Left ventricle myocardium superior (tissue), 1 donor: ENCODE measurements at places on chromosomes 16 and 17. TPM values are rescaled to one million over a fixed set of nuclear protein-coding genes. Genes with fewer than 3 reads are reported as not detected.

Gene PTGES3L
- 50.7 TPM for total RNA-seq

Gene CHST6
- 0.27 TPM for total RNA-seq

Gene MT1E
- total RNA-seq, result 123 TPM

Gene CCL4
- 0.74 TPM for total RNA-seq

Gene NGFR
- 4.1 TPM for total RNA-seq

Gene CSF3
- total RNA-seq, result not detected

Gene TEDC2
- 0.67 TPM for total RNA-seq

DNA sequence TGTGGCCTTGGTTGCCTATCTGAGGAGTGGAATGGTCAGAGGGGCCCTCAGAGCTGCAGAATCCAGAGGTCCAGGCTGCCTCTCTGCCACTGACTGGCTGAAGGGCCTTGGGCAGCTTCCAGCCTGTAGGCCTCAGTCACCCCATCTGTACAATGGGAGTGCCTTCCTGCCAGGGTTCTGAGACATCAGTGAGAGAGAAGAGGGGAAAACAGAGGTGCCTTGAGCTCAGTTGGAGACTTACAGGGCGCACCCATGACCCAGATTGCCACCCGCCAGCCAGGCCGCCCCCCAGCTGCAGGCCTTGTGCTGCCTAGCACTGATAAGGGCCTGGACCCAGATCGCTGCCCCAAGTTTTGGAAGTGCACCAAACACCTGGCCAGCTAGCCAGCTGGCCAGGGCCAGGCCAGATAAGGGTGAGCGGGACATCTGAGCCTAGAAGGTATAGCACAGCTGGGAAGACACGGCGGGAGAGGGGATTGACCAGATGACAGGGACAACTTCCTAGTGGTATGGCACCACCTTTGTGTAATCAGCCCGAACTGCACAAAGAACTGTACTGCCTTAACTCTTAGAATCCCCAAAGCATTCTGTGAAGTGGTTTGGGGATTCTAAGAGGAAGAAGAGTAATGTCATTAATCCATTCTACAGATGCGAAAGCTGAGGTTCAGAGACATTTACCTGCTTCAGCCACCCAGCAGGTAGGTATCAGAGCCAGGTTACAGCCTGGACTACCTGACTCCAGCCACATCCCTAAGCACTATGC lies 1.4 kb downstream of the SLC4A1 start:
- no peak for DNase-seq

GRCh38 chr17:1449412-1449967 lies 6.5 kb downstream of the CRK start:
- no peak for DNase-seq

DNA sequence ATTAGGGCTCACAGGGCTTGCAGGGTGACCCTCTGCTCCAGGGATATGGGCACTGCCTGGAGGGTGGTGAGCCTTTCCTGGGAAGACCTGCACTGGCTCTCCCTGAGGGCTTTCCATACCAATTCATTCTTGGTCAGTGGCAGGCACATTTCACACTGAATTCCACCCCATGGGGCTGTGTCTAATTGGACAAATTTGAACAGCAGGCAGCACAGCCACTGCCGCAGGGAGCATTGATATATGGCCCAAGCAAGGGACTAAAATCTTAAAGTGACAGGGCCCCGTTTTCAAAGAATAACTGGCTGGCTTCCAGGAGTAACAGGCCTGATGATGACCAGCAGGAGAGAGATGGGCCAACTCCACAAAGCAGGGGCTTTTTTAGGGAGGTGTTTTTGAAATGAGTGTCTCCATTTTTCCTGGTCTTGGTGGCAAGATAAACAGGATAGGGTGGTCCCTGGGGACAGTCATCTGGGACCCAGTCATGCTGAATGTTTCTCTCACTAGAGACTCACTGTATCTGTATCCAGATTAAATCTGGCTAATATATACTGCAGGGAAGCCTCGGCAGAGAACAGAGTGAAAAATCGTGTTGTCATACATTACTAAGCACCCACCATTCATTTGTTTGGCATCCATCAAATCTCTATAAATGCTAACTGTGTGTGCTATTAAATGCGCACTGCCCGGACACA lies 74.1 kb upstream of the TBX2 start:
- no peak for DNase-seq

- peak; percentile 81 for DNase-seq
Observed at GRCh38 chr17:17841601-17842025, 4.8 kb upstream of the SREBF1 start.

GRCh38 chr17:73343168-73343634 lies 31.4 kb upstream of the CDC42EP4 start:
- peak; percentile 80 for DNase-seq

DNA sequence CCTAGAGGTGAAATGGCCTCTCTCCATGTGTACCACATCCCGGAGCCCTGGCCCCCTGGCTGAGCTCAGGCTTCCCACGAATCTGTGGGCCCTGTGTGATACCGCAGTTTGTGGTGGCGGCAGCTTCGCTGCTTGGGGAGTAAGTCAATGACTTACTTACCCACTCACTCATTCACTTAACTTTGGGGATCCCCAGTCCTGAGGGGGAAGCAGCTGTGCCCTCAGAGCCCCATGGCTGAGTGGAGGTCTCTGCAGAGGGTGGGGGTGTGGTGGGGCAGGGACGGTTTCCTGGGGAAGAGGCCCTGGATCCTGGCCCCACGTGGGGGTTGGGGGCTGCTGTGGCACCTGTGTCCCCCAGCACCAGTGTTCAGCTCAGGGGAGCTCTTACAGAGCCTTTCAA lies 13.2 kb downstream of the KCNJ12 start:
- DNase-seq, result no peak

DNA sequence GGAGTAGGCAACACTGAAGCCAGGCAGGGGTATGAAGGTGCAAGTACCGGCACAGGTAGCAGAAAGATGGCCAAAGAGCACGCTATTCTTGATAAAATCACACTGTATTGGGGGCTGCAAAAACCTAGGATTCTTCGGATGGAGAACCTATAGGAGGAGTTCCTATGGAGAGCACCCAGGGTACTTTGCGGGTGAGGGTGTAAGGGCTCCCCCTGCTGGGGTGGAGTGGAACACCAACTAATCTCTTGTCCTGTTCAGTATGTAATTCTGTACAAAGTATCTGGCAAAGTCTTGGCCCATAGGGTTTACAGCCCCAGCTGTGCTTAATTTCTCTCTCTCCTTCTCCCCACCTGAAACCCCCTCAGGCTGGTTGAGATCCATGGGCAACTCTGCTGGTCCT lies 393.1 kb upstream of the ASIC2 start:
- no peak for DNase-seq

DNA sequence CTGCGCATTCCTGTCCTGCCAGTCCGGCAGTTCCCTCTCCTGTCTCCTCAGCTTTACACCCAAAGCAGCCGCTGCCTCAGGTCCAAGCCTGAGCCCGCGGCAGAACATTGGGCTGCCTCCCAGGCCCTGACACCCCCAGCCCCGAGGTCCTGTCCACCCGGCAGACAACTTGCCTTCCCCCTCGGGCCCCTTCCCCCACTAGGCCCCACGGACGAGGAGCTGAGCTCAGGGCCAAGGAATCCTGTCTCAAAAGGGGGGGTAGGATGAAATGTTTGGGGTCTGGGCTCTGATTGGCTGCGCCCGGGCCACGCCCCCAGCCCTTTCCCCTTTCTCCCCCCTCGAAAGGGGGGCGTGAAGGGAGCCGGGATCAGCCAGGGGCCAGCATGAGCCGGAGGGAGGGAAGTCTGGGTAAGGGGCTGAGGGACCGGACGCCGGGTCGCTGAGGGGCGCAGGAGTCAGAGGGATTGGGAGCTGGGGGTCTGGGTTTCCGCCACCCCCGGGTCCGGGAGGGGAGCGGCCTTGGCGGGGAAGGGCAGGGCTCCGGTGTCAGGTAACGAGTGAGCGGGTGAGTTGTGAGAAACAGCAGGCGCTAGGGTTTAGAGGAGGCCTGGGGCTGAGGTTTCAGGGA lies at the start of gene CTF1:
TSS of gene CTF1 (plus strand) at position 354 of the 628 bp plus-strand sequence. CDS start at position 384, 30 bp downstream.
- DNase-seq, result peak; percentile 88

DNA sequence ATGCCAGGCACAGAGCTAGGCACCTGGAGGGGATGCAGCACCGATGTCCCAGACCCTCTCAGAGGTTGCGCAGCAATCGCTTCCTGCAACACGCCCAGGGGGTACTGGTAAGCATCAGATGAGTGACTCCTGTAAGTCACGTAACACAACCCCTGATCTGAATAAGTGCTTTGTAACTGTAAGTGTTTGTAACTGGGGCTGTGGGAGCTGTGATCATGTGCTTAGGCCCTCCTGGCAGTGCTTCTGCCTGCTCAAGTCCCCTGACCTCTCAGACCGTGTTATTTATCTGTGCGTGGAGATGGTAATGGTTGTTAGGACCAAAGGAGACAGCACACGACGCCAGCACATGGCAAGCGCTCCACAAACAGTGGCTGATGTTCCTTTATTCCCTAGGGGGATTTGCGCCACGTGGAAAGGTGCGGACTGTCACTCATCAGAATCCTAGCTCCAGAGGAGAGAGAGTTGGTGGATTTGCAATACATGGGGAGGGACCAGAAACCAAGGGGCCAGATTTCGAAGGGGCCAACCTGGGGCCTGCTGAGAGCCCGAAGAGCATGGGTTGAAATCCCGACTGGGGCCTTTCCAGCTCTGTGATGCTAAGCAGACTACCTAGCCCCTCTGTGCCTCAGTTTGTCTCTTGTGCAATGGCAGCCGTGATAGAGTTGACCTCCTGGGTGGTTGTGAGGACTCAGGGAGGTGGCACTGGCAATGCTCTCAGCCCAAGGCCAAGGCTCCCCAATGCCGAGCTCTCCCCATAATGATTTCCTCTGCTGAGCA lies 151.8 kb downstream of the IRF8 start:
- DNase-seq, result no peak

GRCh38 chr17:72977771-72978417 lies 114.6 kb downstream of the SLC39A11 start:
- DNase-seq, result no peak

DNA sequence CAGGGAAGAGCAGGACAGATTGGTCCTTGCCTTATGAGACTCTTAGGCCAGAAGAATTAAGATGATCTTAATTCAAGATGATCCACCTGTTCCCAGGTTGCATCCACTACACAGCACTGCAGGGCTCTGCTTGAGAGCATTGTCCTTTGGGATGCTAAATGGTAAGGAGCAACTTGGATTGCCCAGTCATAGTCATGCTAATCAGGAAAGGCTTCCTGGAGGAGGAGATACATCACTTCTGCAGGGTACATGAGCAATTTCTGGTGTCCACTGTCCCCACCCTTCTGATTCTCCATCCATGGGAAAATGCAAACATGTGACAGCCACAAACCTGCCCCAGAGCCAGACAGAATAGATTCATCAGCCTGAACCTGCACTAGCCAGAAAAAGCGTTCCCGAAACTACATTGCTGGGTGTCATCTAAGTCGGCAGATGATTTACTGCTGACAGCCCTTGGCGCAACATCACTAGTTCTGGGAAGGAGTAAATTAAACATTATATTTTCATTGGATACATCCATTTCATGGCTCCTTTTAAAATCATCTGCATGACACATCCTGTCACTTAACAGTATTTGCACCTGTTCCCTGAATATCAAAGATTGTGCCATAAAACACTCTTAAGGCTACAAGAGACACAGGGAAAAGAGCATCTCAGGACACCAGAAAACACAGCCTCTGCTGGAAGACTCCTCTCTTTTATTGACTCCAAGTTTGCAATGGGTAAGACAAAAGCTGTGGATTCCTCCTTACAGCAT lies 282.2 kb downstream of the MAF start:
- DNase-seq, result no peak

DNA sequence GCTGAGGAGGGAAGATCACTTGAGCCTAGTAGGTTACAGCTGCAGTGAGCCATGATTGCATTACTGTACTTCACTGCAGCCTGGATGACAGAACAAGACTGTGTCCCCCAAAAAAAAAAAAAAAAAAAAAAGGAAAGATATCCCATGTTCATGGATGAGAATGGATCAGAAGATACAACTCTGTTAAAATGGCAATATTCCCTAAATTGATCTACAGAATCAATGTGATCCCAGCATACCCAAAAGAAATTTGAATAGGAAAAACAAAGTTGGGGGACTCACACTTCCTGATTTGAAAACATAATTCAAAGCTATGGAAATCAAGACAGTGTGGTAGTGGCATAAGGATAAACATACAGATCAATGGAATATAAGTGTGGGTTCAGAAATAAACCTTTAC lies 12.7 kb upstream of the KANSL1 start:
- DNase-seq, result no peak

DNA sequence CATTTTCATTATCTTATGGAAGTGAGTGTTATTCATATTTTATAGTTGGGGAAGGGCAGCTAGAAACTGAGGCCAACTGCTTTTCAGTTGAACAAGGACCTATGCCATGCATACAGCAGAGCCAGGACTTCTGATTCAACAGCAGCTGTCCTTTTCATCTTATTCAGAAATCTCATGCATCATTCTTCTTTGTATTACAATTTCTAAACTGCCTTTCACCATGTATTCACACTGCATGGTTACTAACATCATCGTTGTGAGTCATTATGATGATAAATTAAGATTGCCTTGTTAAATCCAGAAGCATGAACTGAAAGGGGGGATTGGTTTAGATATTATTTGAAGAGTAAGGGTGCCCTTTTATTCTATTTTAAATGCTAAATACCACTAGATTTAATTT lies 1470.1 kb upstream of the GOT2 start:
- no peak for DNase-seq

DNA sequence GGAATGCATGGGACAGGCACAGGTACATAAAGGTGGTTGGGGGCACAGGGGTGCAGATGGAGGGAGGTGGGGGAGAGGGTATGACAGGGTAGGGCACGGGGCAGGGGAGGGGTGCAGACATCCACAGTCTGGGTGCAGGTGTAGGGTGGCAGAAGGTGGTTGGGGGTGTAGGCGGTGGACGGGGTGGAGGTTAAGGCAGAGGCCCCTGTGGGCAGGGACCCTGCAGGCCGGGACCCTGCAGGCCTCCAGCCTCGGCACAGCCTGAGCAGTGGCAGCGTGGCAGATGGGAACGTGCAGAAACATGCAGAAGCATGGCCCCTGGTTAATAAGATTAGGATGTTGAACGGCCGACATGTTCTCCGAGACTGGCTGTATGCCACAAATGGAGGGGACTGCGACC lies 115.2 kb downstream of the RBFOX3 start:
- no peak for DNase-seq

GRCh38 chr17:51427323-51427811 lies 167.0 kb downstream of the UTP18 start:
- DNase-seq, result no peak

GRCh38 chr16:78789561-78789960 lies 690.1 kb downstream of the WWOX start:
- no peak for DNase-seq

- DNase-seq, result no peak
Observed at GRCh38 chr17:78013683-78014467, 55.4 kb downstream of the TNRC6C start.

- DNase-seq, result no peak
Observed at GRCh38 chr17:64198331-64199090, 64.5 kb downstream of the TEX2 start.
